ENCODE measurements at places on chromosomes 4 and X.

GRCh38 chrX:65601530-65602220 is 65.8 kb upstream of the MSN start:
- DNase-seq: no peak

DNA sequence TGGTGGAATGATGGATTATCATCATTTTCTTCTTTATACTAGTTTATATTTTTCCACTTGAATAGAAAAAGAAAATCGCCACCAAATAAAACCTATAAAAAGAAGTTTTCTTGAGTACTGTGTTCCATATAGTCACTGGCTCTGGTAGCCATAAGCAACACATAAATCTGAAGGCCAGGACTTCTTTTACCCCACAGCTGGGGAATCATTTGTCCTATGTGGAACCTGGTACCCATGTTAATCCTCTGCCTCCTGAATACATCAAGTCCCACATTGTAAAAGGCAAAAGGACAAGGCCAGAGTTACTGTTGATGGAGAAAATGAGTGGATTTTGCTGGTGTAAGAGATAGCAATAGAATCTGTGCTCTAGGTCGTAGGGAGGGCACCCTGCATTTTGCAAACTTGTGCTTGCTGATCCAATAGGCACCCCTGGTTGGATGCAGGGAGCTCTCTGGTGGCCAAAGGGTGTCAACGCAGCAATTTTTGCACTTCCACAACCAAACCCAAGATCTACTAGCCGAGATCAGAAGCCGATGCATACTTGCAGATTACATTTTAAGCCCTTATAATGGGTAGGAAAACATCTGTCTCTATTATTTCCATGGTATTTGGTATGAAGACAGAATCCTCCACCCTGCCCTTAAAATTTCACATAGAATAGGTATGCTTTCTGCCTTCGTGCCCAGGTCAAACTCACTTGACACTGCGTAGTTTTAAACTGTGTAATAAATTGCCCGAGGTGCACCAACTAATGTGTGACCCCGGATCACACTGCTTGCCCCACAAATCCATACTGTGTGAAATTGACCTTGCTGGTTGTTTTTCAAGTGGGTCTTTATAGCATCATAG is 146.2 kb upstream of the SCML1 start:
- DNase-seq: no peak

GRCh38 chr4:113534711-113535110 is 226.8 kb downstream of the CAMK2D start:
- no peak for DNase-seq

GRCh38 chrX:46459603-46460002 is 85.6 kb downstream of the ZNF674 start:
- DNase-seq: no peak

GRCh38 chr4:88528861-88529260 is 5.3 kb upstream of the PYURF start:
- DNase-seq: no peak

DNA sequence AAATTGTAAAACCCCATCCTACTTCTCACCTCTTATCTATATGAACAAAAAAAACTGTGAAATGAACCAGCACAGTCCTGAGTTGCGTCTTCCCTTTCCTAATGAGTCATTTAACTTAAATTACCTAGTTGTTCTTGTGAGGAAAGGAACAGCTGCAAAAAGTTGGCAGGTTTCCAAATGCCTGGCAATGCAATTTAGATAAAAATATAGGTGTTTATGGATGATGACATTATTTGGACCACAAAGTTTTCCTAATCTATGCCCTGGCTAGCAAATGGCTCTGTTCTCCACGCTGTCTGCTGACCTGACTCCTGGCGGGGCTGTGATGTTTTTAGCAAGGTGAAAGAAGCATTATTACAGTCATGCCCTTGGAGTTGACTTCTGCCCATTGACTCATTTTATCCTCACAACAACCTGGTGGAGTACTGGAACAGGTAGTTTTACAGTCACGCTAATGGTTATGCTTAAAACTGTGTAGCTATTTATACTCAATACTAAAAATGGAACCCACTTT is 29.8 kb upstream of the RELL1 start:
- no peak for DNase-seq

GRCh38 chrX:45022150-45022549 is 149.2 kb downstream of the KDM6A start:
- DNase-seq: no peak

DNA sequence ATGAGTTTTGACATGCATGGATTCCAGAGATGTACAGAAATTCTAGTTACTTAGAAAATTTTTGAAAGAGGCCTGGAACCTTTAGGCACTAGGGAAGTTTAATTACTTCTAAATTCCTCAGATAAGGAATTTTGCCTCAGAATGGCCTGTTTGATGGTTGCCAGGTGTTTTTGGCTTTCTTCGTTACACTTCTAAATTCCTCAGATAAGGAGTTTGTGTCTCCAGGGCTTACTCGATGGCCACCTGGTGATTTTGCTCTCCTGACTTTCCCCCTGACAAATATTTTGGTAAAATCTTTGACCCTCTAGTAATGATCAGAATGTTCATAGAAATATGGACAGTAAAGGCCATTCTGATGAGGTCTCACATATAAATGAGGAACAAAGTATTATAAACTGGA is 64.3 kb downstream of the BEX3 start:
- DNase-seq: no peak

GRCh38 chrX:139199933-139200332 is 330.6 kb upstream of the F9 start:
- no peak for DNase-seq

DNA sequence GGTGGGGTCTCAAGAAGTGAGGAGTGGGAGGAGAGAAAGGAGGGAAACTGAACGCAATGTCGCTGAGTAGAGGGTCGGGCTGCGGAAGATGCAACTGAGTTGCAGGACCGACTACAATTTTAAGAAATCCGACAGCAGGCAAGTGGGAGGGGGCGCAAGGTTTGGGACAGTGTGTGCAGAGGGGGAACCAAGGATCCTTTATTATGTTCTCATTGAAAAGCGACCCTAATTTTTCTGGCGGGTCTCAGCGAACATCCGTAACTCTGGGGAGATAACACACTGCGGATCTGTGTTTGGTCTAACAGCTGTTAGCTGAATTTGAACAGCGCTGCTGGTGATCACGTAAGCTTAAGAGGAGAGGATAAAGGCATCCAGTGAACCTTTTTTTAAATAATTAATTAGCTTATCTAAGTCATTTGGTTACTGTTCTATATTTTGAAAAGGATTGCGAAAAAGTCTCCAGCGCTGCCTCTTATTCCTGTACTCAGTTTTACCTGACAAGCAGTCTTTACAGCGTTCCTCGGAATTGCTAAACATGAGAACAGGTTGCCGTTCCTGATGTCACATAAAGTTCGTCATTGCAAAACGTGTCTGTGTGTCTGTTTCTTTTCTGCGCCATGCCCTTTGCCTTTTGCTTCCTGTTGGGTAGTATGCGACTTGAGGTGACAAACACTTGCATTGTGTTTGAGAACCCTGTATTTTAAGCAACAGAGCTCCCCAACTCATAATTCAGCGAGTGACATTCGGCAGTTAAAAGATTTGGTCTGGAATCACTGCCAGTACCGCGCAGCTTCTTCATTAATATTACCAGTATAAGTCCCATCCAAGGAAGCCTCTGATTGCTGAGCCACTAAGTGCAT is 1.3 kb downstream of the HTR2C start:
- no peak for DNase-seq

DNA sequence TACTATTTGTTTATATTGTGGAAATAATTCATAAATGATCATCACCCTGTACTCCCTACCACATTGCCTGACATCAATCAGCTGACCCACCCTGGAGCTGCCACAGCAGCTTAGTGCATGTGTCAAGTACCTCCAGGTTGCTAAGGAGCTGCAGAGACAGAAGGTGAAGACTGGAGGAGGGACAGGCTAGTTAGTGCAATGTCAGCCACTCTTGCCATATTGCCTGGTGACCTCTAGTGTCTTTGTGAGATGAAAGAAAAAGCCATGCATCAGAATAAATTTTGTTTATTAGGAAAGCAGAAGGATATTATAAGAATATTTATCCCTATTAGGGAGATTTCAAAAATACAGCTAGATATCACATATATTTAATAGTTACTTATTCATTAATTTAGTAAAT is 243.9 kb upstream of the FAT4 start:
- no peak for DNase-seq
